HAP-1 (cell line): ENCODE measurements at places on chromosomes 12 and 14.

DNA sequence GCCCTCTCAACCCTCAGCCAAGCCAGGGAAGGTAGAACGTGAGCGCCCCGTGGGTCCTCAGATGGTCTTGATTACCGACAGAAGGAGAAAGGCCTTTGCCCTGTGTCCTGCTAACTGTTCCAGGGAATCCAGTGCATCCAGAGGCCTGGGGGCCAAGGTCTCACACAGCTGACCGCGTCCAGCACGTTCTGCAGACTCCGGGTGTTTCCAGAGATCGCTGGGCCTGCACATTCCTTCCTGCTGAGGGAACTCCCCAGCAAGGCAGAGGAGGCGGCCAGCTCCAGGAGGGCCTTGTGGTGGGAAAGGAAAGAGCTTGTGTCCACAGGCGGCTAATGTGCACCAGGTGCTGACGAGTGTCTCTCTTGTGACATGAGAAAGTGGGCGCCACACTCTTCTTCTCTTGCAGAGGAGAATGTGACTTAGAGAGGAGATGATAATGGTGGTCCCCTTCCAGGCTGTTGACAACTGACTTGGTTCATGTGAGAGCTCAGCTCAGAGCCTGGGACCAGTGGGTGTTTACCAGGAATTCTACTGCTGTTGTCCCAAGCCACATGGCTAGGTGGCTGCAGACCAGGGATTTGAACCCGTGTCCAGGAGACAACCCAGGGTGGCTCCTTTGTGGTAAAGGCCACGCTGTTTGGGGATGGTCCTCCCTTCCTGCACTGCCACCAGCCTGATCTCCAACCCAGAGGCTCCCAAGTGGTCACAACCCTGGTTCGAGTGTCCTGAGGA, 46.8 kb upstream of the DLK1 start:
- no peak for DNase-seq

GRCh38 chr14:74290415-74290814, 12.3 kb downstream of the ABCD4 start:
- DNase-seq: no peak

- DNase-seq: peak; percentile 32
These were observed 206.3 kb downstream of the ACSS3 start for GRCh38 chr12:81284137-81284536.

- no peak for DNase-seq
These were observed 225.7 kb downstream of the PHLDA1 start for GRCh38 chr12:75805905-75806304.

GRCh38 chr14:94392510-94392935, 4.1 kb upstream of the SERPINA1 start:
- no peak for DNase-seq

GRCh38 chr12:123150275-123150743, 581 bp downstream of the PITPNM2 start:
- peak; percentile 62 for DNase-seq

DNA sequence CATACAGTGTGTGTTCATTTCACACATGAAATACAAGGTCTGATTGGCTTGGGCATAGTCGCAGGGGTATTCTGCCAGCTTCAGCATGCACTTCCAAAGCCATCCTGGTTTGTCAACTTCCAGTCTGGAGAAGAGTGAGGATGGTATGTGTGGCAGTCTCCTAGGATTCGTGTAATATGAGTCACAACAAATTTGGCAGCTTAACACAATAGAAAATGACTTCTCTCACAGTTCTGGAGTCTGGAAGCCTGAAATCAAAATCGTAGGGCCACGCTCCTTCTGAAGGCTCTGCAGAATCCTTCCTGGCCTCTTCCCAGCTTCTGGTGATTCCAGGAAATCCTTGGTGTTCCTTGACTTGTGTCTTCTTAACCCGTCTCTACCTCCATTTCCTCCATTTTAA, 167.5 kb downstream of the PPM1H start:
- DNase-seq: no peak

GRCh38 chr12:49055978-49056754, 4.4 kb downstream of the KMT2D start:
- DNase-seq: peak; percentile 65

GRCh38 chr14:90503582-90503981, 106.8 kb downstream of the CALM1 start:
- no peak for DNase-seq

- no peak for DNase-seq
These were observed 154.4 kb downstream of the TMEM132C start for GRCh38 chr12:128421375-128421774.

DNA sequence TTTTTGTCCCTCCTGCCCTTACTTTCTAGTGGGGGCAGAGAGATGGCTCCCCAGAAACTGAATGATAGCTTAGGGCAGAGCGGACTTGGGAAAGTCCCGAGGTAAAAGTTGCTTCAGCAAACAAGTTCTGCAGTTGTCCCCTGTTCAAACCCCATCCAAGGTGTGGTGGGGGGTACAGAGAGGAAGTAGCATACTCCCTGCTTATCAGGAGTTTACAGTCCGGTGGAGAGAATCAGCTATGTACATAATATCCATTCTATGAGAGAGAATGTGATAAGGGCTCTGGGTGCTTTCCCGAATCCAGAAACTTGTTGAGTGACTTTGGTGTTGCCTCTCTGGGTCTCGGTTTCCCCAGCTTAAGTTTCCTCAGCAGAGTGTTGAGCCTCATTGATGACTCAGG, 40.4 kb upstream of the VRK1 start:
- no peak for DNase-seq
